ENCODE measurements at places on chromosomes 7 and 10.

DNA sequence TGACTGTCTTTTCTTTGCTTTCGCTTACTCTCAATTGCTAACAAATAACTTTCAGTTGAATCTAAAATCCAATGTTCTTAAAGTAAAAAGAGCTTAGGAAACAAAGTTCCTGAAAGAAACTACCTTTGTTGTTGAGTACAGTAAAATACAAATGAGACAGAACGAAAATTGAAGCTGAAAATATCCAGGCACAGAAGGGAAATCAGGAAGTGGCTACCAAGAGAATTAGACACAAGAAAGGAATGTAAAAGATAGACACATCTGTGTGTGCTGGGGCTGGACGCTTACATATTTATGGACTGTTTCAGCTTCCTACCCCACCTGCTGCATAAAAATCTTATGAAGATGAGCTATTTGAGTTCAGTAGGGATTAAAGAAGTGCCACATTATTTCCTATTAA, 161.7 kb upstream of the PLXDC2 start:
- H3K36me3 ChIP-seq = no peaks in the 10 kb centered on the region
- H3K4me1 ChIP-seq = no peaks in the 10 kb centered on the region
- H3K27me3 ChIP-seq = no peaks in the 10 kb centered on the region
- ATAC-seq = no peak
- H3K27ac ChIP-seq = no peak overlapping the region

GRCh38 chr10:44931621-44932516, 20.7 kb downstream of the TMEM72 start:
- H3K4me1 ChIP-seq = no peaks in the 10 kb centered on the region
- H3K4me3 ChIP-seq = no peak overlapping the region
- no peak for ATAC-seq

DNA sequence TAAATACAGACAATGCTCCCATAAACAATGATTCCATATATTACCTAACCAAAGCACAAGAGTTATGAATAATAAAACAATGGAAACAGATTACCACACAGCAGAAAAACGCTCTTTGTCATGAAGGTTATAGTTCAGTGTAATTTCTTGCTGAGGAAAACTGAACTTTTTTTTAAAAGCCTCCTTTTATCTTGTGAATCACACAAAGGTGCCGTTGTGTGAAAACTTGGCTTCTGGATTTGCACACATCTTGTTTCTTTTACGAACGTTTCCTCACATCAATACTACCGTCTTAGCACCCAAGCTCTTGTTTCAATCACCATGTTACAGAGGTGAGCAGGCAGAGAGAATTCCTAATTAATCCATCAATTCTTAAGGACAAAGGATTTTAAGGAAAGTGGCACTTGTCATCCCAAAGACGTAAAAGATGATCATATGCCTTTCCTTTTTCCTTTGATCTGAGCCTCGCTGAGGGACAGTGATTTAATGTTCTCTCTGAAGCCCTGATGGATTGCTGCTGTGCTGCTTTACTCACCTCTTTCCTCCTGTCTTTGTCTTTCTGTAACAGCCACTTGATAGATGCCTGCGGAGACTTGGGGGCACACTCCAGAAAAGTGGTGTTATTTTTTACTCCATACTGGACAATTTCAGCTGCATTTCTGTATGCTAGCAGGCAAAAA, 110.1 kb downstream of the CD36 start:
- ATAC-seq = no peak
- H3K27me3 ChIP-seq = no peaks in the 10 kb centered on the region
- no peak overlapping the region for H3K27ac ChIP-seq
- no peaks in the 10 kb centered on the region for H3K36me3 ChIP-seq

DNA sequence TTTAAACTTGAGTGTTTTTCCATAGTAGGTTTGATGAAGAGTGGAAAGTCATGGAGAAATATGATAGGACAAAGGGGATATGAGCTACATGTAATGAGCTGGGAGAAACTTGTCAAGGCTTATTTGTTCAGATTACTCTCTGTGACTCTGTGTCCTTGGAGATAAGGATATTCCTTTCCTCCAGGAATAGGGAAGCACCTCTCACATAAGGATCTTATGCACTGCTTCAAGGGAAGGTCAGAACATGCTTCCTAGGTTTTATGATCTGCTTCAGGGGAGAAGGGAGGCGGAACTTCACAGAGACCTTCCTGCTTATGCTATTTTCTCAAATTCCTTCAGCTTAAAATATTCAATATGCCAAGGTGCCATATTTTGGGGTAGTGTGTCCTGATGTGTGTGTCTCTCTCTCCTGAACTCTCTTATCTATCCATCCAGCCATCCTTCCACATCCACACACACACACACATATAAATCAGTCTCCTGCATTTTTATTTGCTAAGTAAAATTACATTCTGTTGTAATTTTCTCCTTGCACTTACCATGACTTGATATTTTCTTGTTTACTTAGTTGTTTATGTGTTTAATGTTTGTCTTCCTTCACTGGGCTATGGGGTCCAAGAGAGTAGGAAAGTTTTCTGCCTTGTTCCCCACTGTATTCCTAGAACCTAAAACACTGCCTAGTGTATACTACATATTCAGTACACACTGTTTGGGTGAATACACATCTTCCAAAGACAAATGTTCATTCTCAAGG, 26.4 kb downstream of the ARL4A start:
- H3K4me1 ChIP-seq = no peaks in the 10 kb centered on the region
- H3K4me3 ChIP-seq = no peak overlapping the region
- ATAC-seq = no peak
- no peaks in the 10 kb centered on the region for H3K36me3 ChIP-seq
- H3K27ac ChIP-seq = no peak overlapping the region

GRCh38 chr7:80150611-80151273, 16.1 kb downstream of the GNAI1 start:
- H3K4me1 ChIP-seq = no peaks in the 10 kb centered on the region
- no peak overlapping the region for H3K4me3 ChIP-seq
- H3K36me3 ChIP-seq = no peaks in the 10 kb centered on the region
- H3K27ac ChIP-seq = no peak overlapping the region

DNA sequence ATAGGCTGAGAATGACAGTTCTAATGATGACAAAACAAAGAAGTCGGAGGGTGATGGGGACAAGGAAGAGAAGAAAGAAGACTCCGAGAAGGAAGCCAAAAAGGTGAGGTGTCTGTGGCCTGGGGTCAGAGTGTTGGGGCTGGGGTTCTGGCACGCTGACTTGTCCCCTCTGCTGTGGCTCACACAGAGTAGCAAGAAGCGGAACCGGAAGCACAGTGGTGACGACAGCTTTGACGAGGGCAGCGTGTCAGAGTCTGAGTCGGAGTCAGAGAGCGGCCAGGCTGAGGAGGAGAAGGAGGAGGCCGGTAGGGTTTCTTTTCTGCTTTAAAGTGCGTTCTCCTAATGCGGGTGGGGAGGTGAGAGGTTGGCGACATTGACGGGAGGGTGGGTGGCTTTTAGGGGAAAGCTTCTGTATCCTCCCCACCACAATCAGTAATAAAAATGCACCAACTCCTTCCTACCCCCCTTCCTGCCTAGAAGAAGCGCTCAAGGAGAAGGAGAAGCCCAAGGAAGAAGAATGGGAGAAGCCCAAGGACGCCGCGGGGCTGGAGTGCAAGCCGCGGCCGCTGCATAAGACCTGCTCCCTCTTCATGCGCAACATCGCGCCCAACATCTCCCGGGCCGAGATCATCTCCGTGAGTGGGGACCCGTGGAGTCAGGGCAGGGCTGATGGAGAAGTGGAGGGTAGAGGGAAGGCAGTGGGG, 4.6 kb downstream of the UFSP1 start:
- H3K4me1 ChIP-seq = peaks cover 52% of the 10 kb centered on the region
- no peak for ATAC-seq
- peak overlapping the region; percentile 47 for H3K4me3 ChIP-seq
- H3K36me3 ChIP-seq = peaks cover 90% of the 10 kb centered on the region
- H3K27me3 ChIP-seq = no peaks in the 10 kb centered on the region

- H3K4me1 ChIP-seq = no peaks in the 10 kb centered on the region
- H3K27me3 ChIP-seq = peaks cover 21% of the 10 kb centered on the region
- no peak overlapping the region for H3K27ac ChIP-seq
- no peaks in the 10 kb centered on the region for H3K36me3 ChIP-seq
- H3K4me3 ChIP-seq = no peak overlapping the region
Observed at GRCh38 chr7:154842591-154842990, 160.3 kb downstream of the PAXIP1 start.

- H3K36me3 ChIP-seq = no peaks in the 10 kb centered on the region
- H3K4me1 ChIP-seq = peaks cover 40% of the 10 kb centered on the region
- peak overlapping the region; percentile 75 for H3K27ac ChIP-seq
- ATAC-seq = peak; percentile 27
- H3K27me3 ChIP-seq = no peaks in the 10 kb centered on the region
- peak overlapping the region; percentile 68 for H3K4me3 ChIP-seq
Observed at GRCh38 chr10:47256751-47257336, 43.2 kb upstream of the GDF10 start.

GRCh38 chr10:112374724-112375541, 1.0 kb downstream of the ACSL5 start:
- H3K4me3 ChIP-seq = peak overlapping the region; percentile 99
- peaks cover 28% of the 10 kb centered on the region for H3K4me1 ChIP-seq
- ATAC-seq = peak; percentile 72
- H3K36me3 ChIP-seq = peaks cover 39% of the 10 kb centered on the region
- no peaks in the 10 kb centered on the region for H3K27me3 ChIP-seq

- H3K27me3 ChIP-seq = no peaks in the 10 kb centered on the region
- H3K36me3 ChIP-seq = no peaks in the 10 kb centered on the region
- no peak overlapping the region for H3K27ac ChIP-seq
- H3K4me3 ChIP-seq = no peak overlapping the region
Observed at GRCh38 chr10:120689777-120690529, 161.2 kb upstream of the WDR11 start.

GRCh38 chr7:30028749-30029635, 780 bp downstream of the PLEKHA8 start:
- no peaks in the 10 kb centered on the region for H3K36me3 ChIP-seq
- H3K27ac ChIP-seq = no peak overlapping the region
- ATAC-seq = peak; percentile 39
- H3K4me1 ChIP-seq = peaks cover 14% of the 10 kb centered on the region
- H3K27me3 ChIP-seq = no peaks in the 10 kb centered on the region

GRCh38 chr7:71363627-71364026, 231.7 kb downstream of the GALNT17 start:
- H3K4me1 ChIP-seq = no peaks in the 10 kb centered on the region
- H3K27me3 ChIP-seq = no peaks in the 10 kb centered on the region
- no peak overlapping the region for H3K4me3 ChIP-seq
- no peaks in the 10 kb centered on the region for H3K36me3 ChIP-seq

DNA sequence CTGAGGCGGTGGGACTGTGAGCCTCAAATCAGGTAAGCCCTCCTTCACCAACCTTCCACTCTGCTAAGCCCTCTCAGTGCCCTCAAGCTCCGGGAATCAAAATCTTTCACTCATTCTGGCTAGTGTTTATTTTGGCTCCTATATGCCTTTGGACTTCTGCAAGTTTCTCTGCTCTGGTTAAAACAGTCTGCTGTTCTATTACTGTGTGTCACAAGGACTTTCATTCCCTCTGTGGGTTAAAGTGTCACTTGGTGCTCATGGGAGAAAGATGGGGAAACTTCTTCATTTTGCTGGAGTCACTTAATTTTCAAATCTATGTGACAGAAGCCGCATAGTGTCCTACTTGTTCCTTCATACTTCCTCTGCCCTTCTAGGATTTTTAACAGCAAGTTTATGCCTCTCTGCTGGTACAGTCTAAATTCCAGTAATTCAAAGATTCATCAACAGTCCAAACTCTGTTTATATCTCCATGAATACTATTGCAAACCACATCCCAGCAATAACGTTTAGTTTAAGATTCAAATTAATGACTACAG, 61.3 kb downstream of the CD36 start:
- ATAC-seq = no peak
- H3K4me3 ChIP-seq = no peak overlapping the region
- H3K27ac ChIP-seq = no peak overlapping the region
- H3K36me3 ChIP-seq = no peaks in the 10 kb centered on the region
- H3K27me3 ChIP-seq = no peaks in the 10 kb centered on the region
- no peaks in the 10 kb centered on the region for H3K4me1 ChIP-seq

DNA sequence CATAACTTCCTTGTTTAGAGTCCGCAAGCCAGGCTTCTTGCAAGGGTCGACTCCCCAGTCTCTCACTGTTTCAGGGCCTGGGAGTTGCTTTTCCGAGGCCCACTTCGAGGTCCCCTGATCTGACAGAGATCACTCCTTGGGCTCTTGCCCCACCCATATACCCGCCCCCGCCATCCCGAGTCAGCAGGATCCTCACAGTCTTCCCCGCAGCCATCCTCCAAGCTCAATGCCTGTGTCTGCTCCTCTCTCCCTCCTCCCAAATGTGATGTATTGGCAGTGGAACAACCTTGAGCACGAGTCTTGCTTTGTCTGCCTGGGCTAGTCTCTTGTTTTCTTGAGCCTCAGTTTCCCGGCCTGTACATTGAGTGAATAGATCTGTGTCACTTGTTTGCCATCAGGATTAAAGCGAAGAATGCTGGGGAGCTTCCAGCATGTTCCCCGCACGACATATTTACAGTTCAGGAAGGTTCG, 2.4 kb upstream of the HMX2 start:
- H3K4me3 ChIP-seq = peak overlapping the region; percentile 32
- ATAC-seq = no peak
- peaks cover 6% of the 10 kb centered on the region for H3K36me3 ChIP-seq
- H3K27me3 ChIP-seq = peaks cover 60% of the 10 kb centered on the region
- H3K27ac ChIP-seq = no peak overlapping the region

DNA sequence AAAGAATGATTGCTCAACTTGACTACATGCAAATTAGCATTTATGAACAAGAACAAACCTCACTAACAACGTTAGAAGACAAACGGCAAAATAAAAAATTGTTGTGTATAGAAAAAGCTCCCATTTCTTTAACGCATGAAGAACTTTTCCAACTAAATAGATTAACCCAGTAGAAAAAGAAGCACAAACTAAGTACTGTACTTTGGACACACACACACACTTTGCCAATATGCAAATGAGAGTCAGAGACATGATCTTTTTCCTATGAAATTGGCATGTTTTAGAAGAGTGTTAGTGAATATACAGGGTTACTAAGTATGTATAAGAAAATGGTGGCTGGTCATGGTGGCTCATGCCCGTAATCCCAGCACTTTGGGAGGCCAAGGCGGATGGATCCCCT, 355.6 kb downstream of the SH2D4B start:
- no peak for ATAC-seq
- no peak overlapping the region for H3K27ac ChIP-seq
- H3K36me3 ChIP-seq = no peaks in the 10 kb centered on the region
- no peaks in the 10 kb centered on the region for H3K4me1 ChIP-seq
- H3K27me3 ChIP-seq = no peaks in the 10 kb centered on the region
- no peak overlapping the region for H3K4me3 ChIP-seq

- H3K4me1 ChIP-seq = peaks cover 52% of the 10 kb centered on the region
- H3K36me3 ChIP-seq = peaks cover 5% of the 10 kb centered on the region
- peak overlapping the region; percentile 81 for H3K4me3 ChIP-seq
- H3K27ac ChIP-seq = peak overlapping the region; percentile 99
Observed at GRCh38 chr7:131235489-131236317, 92.0 kb upstream of the MKLN1 start.

DNA sequence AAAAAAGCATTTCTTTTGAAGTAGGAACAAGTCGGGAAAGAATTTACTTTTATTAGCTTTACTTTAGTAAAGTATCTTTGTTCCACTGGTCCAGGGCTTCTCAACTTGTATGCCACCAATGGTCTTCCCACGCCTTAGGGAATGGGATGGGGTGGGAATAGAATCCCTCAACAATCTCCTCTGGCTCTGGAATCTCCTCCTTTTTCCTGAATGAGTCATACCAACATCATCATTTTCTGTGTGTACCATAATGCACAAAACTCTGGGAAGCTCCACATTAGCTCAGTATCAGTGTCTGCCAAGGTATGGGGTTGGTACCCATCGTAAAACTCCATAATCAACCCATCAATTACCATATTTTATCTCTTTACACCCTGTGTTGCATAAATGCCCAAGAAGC, 159.4 kb upstream of the BMPER start:
- no peaks in the 10 kb centered on the region for H3K36me3 ChIP-seq
- no peak for ATAC-seq
- no peak overlapping the region for H3K4me3 ChIP-seq
- no peak overlapping the region for H3K27ac ChIP-seq
- H3K4me1 ChIP-seq = peaks cover 4% of the 10 kb centered on the region
- no peaks in the 10 kb centered on the region for H3K27me3 ChIP-seq

All from activated T-helper 17 cell treated with anti-CD3 and anti-CD28 coated beads, Interleukin-2, amount 50 U/mL, for 72 hours (primary cell).